ENCODE measurements at places on chromosomes 4 and X.

GRCh38 chr4:153114771-153115321, 89.4 kb upstream of the TRIM2 start:
- peak; percentile 65 for DNase-seq

DNA sequence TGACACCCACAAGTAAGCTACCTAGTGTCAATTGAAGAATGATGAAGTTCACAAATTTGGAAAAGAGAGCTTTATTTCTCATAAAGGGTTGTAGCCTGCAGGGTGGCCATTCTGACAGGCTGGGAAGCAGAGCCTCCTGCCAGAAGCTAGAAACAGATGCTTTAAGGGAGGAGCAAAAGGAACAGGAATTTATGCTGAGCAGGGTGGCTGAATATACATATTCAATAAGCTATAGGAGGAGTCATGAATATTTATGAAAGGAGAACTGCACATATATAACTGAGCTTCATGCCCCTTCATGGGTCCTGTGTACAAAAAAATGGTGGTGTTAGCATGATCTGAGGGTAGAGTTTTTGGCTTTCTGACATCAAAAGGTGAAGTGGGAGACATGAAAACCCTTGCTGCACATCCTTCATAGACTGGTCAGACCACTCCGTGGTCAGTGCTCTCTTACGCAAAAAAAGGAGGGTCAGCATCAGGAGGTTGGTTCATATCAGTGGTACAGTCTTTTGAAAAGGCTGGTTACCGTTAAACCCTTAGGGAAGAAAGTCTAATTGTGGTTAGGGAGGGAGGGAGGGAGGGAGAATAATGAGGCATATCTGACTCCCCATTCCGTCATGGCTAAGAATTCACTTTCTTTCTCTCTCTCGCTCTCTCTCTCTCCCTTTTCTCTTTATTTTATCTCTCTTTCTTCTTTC, 121.4 kb downstream of the LUZP4 start:
- no peak for DNase-seq

DNA sequence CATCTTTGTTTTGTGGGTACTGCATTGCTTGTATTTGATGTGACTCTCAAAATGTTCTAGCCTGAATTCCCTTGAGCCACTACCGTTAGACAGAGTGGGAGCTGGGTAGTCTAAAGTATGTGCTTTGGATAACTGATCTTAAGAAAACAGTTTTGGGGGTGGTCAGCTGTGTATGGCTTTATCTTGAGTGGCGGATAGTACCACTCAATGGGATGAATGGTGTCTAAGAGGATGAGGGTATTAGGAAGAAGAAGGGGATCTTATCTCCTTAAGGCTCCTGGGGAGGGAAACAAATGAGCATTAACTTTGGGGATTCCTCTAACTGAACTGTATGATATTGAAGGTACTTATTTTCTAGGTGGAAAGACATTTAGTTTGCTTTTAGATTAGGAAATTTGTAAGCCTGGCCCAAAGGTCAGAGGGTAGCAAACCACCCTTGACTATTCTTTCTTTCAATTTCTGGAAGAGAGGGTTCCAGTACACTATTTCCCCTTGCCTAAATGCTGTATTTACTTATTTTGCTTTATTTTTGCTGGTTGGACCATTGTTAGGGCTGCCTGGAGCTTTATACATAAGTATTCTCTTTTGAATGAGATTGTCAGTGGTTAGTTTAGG, 11.3 kb downstream of the BMP2K start:
- no peak for DNase-seq

GRCh38 chrX:81957900-81958545, 756.1 kb downstream of the SH3BGRL start:
- peak; percentile 31 for DNase-seq

DNA sequence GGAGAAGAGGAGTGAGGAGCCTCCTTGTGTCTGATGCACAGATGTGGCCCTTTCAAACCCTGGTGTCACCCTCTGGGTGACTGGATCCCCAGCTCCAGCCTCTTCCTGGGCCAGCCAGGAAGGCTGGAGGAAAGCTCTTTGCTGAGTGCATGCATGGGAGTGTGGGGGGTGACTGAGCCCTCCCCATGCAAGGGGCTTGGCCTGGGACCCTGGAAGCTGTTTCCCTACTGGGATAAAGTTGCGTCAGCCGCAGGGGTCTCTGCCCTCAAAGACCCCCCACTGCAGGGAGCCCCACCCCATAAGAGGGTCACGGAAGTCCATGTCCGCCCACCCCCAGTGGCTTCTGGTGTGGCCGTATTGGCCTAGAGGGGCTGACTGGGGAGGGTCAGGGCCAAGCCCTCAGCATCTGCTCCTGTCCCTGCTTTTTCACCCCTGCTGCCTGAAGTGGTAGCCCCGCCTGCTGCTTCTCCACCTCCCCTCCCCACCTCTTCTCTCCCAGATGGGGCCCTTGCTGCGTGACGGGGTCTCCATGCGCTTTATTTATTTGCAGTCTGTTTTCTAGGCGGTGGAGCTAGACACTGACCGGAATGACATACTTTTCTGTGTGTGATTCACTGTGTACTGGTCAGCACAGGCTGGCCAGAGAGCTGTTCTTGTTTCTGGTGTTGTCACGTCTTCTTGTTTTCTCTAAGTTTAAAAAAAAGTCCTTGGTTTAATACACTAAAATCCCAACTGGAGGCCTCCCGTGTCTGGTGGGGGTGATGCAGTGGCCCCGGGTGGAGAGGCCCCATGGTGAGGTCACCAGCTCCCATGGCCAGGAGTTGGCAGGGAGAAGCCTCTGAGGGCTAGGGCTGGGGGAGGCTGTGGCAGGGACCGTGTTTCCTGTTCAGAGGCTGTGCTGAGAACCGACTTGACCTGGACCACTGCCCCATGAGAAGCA, 3.6 kb downstream of the SMIM10L2A start:
- no peak for DNase-seq

DNA sequence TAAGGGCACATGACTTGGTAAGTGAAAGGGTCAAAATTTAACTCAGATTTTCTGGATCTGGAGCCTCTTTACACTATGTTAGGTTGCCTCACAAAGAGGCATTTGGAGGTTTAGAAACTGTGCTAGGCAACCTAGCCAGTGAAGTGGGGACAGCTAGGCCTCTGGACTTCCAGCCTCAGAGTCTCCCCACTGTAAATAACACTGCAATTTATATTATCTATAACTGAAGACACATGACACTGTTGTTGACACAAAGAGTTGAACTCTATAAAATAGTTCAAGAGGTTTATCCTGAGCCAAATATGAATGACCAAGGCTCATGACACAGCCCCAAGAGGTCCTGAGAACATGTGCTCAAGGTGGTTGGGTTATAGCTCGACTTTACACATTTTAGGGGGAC, 74.9 kb upstream of the IQCM start:
- DNase-seq = no peak

GRCh38 chr4:17812125-17812524, 1.3 kb downstream of the NCAPG start:
- DNase-seq = no peak

DNA sequence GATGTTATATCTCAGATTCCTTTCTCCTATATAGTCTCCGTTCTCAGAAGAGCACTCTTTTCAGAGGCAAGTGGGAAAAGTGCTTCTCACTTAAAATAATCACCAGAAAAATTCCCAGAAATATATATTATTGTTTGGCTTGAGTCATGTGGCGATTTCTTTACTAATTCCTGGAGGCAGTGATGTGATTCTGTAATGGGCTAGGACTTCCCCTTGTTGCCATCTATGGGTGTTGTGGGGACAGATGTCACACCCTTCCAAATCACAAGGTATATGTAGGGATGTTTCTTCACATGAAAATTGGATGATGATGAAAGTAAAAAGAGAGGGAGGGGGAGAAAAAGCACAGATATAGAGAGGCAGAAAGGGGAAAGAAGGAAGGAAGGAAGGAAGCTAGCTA, 553.4 kb downstream of the PPP4R3C start:
- no peak for DNase-seq

All from CD4-positive, alpha-beta T cell treated with Interleukin-17A for 1 hour (primary cell).